NCI-H510A treated with DMSO at 0.1 percent for 48 hours (cell line): ENCODE measurements at places on chromosomes 6 and 20.
A peak's percentile ranks its signal among the peaks of the same experiment; 100 is the strongest.

GRCh38 chr20:6091661-6092060 is 31.2 kb downstream of the FERMT1 start:
- DNase-seq = no peak

DNA sequence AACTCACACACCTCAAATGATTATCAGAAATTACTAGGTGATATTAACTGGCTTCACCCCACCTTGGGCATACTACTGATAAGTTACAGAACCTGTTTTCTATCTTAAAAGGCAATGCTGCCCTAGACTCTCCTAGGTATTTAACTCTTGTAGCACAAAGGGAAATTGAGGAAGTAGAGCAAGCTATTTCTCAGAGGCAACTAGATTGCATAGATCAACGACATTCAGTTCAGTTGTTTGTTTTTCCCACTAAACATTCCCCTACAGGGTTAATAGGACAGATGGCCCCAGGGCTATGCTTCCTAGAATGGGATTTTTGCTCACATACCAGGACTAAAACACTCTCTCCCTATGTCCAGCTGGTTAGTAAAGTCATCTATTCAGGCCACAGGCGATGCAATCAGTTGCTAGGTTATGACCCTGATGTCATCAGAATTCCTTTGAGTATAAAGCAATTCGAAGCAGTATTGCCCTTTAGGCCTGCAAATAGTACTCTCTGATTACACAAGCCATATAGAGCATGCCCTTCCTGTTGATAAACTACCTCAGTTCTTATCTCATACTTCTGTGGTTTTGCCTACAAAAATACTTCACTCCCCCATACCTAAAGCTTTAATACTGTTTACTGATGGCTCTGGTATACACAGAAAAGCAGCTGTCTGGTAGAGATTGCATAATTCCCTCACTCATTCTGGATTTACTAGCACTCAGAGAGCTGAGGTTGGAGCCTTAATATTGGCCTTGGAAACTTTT is 67.4 kb upstream of the ASCC3 start:
- DNase-seq = no peak

GRCh38 chr6:121733234-121733633 is 297.8 kb downstream of the GJA1 start:
- no peak for DNase-seq

- no peak for DNase-seq
Observed at GRCh38 chr6:4896401-4896800, 107.4 kb downstream of the RPP40 start.

DNA sequence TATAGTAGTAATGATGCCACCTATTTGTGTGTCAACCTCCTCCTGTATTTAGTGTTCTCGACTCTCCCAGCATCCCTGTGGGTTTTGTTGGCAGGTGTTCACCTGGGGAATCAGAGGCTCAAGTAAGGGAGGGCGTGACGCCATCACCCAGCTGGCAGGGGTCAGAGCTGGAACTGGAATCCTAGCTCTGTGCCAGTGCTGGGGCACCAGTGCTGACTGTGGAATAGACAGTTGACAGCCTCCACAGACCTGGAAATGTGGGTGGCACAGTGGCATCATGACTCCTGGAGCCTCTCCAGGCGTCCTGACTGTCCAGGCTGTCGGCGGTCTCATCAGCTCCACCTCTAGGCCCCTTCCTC is 102.8 kb downstream of the SYCP2 start:
- peak; percentile 72 for DNase-seq

GRCh38 chr6:166470863-166471410 is 88.2 kb upstream of the MPC1 start:
- no peak for DNase-seq

GRCh38 chr20:43941476-43942200 is 27.0 kb downstream of the TOX2 start:
- DNase-seq = peak; percentile 56

GRCh38 chr20:50304923-50305635 is 114.4 kb downstream of the CEBPB start:
- no peak for DNase-seq

DNA sequence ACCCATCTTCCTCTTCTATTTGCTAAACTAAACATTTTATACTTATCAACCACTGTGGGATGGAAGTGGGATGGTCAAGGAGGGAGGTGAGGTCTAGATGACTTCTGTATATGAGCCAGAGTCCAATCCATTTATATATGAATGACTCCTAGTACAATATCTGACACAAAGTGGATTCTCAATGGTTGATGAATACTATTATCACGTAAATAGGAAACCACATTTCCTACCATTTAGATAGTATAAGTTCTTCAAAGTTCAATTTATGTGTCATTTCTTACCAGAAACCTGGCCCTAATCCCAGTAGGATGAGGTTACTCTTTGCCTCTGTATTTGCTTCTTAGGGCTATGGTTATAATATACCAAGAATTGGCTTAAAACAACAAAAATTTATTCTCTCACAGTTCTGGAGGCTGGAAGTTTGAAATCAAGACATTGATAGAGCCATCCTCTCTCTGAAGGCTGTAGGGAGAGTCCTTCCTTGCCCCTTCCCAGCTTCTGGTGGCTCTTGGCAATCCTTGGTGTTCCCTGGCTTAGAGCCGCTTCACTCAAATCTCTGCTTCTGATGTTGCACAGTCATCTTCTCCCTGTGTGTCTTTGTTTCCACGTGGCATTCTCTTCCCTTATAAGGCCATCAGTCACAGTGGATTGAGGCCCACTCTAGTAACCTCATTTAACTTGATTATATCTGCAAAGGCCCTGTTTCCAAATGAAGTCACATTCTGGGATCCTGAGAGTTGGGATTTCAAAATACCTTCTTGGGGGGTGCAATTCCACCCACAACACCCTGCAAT is 41.0 kb upstream of the RAB23 start:
- DNase-seq = no peak

DNA sequence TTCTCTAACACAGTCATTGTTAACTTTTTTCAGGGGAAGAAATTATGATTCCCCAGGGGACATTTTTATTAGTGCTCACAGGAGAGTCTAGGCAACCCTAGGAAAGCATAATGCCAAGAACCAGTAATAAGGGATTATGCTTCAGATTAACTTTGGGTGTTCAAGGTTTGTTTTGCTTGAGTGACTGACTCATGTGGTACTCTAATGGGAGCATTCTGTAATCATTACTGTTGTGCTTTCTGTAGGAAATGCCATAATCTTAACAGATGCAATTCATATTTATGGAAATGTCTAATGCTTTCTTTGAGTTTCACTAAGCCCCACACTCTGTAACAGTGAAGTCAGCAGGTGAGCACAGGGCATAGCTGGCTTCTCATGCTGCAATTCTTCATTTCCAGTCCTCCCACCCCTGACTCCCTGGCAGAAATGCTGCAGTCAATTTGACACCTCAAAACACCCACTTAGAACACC is 263.4 kb upstream of the MAN1A1 start:
- no peak for DNase-seq

DNA sequence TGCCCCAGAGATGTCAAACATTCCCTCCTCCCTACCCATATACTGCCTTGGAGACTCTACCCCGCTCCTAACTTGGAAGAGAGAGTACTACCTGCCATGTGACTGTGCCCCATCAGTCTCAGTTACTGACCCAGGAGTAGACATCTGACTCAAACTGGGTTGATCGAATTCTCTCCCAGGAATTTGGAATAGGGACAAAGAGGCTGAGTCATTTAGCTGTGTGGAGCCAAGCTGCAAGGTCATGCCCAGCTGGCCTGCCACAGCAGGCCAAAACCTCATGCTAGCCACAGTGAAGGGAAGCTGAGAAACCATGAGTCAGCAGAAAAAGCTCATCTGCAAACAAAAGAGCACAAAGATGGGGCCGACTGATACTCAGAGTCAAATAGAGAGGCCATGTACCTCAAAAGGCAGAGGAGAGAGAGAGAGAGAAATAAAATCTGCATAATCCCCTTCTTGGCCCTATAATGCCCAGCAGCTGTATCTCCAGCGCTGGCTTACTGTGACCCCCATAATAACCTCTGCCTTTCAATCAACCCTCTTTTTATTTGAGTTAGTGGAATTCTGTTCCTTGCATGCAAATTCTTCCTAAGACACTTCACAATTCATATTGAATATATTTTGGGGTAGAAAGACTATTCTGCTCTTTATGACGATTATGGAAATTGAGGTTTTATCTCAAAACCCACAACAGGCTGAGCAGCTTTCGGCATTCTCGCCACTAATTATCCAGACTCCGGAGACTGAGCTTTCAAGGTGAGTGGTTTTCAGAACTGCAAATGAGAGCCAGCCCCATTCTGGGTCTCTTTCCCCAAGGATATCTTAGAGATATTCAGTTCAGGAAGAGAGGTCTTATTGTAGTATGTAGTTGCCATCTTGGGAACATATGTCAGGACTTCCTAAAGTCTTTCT is 21.4 kb upstream of the AKIRIN2 start:
- DNase-seq = no peak

DNA sequence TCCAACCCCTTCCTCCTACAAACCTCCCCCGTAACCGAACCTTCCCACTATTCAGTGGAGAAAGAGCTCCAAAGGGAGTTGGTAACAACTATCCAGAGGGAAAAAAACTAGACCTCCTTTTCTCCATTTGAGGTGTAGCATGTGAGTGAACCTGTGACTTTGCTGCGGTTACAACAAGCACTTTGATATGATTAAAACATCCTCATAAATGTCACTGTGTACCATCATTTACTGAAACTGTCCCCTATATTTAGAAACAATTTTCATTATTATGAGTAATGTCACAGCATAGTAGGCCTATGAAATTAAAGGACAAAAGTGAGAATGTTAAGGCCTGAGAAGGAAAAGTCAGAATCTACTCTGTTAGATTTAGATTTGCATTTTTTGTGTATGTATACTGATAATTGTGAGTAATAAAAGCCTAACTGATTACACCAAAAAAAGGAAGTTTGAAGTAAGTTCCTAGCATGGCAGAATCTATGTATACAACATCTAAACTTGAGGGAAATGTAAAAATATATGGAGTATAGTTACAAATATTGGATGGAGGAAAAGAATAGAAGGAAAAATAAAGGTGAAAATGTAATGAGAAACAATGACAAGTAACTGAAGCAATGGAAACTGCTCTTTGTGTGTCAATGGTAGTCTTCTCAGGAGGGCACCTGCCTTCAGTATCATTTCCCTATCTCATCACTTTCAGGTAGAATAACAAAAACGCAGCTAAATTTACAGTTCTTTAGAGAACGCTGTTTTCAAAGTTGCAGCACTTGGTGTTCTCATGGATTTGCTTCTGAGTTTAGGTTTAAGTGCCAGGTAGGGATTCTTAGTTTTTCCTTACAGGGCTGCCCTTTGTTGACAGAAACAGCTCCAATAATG is 145.9 kb downstream of the IMPG1 start:
- DNase-seq = no peak

DNA sequence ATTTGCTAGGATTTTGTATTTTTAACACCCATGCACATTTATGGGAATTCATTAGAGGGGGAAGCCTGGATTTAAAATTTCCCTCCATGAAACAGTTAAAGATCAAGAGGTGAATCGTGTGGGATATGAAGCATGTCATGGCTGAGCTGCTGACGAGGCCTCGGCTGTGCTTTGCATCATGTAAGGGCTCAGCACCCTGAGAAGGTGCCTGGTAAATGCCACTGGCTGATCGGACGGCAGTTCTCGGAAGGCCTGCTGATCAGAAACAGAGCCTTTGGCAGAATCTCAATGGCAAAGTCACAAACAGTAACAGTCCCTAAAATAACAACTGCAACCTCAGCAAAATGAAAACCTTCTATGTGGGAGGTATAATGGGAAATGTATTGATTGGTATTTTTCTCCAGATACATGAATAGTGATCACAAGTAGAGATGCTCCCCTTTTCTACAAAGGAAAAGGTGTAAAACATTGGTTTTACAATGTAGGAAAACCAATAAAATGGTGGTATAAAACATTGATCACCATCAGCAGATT is 53.0 kb upstream of the FUCA2 start:
- no peak for DNase-seq

DNA sequence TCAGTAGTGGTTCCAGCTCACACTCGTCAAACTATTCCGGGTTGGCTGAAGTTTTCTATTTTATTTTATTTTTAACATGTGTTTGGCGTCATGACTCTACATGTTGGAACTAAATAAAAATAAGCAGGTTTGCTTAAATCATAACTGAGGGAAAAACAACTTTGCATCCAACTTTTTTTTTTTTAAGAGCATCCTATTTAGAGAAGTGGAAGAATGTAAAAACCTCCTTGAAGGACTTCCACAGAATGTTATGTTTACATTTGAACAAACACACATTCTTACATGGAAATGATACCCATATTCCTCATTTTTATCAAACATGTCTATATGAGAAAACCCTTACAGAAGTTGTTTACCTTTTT is 659 bp downstream of the PRDM1 start:
- DNase-seq = no peak

DNA sequence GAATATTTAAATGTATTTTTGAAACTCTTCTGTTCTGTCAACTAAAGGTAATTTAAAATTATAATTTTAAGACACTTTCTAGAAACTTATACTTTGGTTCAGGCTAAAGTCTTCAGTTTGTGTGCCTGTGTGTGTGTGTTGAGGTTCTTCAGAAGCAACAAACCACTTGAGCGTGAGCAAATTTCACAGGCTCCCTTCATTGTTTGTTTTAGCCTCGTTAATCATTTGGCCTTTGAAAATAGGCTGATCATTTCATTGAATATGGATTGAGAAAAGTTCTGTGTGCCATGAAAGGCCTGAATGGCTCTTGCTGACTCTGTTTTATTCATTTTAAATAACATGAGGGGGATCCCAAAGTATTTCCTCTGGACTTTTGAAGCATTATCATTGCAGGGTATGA is 420.1 kb downstream of the CDKAL1 start:
- DNase-seq = peak; percentile 89

GRCh38 chr6:116847227-116847626 is 18.3 kb upstream of the GPRC6A start:
- peak; percentile 35 for DNase-seq

DNA sequence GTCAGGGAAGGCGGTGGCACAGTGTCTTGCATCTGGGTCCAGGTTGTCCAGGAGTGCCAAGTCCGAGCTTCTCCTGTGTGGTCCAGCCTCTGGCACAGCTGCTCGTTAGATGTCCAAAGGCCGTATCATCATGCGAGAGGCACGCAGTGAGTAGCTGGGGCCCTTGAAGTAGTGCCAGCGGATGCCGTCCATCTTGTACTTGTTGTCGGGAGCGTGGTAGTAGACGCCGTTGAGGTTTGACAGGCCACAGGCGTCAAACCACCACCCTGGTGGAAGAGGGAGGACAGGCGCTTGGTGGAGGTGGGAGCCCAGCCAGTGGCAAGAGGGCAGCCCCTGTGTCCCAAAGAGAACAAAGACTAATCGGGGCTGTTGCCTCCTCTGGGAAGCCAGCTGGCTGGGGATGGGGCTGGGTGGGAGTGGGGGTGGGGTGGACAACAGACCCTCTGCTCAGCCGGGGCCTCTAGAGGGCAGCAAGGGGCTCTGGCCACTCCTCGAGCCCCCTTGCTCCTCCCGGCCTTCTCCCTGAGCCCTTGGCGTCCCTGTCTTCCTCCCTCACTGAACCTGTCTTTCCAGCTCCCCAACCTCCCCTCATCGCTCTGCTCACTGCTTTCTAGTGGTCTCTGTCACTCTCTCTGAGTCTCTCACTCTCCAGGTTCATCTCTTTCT is 39.5 kb downstream of the FAM110A start:
- no peak for DNase-seq

GRCh38 chr6:118709859-118710350 is 58.5 kb upstream of the CEP85L start:
- DNase-seq = no peak
